ENCODE measurements at places on chromosomes 3 and 15.

DNA sequence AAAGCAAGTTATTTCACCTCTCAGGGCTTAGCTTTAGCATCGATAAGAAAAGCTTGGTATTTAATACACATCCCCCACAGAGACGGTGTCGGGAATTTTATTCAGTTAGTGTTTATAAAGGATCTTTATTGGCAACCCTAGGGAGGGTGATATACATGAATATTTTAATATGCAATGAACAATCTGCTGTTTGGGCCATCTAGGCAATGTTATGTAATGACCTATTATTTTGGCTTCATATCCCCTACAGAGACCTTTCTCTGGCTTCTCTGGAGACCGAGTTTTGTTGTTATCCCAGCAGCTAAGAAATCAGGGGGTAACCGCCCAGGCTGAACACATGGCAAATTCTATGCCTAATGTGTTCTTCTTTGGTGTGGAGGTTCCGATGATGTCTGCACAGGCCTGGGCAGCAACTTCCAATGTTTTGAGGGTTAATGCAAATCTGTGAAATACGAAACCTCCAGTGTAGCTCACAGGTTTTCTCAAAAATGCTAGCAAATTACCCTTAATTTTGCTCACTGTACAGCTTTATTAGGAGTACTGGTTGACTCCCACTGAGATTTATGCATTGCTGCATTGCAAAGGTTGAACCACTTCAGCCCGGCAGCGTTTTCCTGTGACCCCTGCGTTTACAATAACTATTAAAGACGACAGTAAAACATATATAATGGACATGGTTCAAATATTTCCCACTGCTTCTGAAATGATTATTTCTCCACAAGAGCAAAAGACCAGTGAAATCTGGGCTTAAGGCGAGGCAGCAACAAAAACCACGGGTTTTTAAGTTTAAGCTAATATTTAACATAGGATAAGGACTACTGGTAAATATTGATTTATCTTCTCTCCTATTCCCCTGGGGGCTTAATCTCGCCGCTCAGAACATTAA lies 298.3 kb upstream of the NR2E3 start:
- DNase-seq, result no peak

GRCh38 chr3:11323813-11324212 lies 51.6 kb downstream of the ATG7 start:
- DNase-seq, result no peak

- DNase-seq, result no peak
Measured at GRCh38 chr3:72229952-72230351, 445.0 kb upstream of the PROK2 start.

DNA sequence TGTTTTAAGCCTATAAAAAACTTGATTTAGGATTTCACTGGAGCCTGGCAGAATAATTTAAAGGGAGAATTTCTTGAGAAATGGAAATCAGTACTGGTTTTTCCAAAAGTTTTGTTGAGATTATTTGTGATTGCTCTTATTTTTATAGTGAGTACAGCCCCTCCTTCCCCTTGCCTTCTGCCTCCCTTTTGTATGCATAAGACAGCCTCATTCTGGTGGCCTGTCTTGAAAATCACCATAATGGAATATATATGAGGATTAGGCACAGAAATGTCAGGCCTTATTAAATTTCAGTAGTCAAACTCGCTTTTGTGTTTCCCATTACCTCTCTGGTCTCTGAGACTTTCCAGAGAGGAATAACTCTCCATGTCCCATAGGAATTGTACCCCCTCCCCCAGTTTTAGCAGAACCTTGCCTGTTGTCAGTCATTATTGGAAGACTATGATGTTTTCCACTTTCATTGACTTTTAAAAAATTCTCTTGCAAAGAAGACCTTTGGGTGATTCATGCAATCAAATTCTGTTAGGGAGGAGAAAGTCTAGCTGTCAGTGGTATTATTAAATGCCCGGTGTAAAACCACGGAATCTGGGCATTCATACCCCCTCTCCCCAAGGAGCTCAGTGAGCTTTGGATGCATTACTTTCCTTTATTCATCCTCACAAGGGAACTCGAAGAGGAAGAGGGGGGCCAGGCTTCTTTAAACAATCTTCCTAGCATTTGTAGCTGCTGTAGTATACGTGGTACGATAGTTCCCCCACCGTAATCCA lies 171.6 kb upstream of the TSC22D2 start:
- DNase-seq, result no peak

- DNase-seq, result no peak
Measured at GRCh38 chr3:18787441-18787840, 360.9 kb upstream of the KCNH8 start.

- DNase-seq, result no peak
Measured at GRCh38 chr15:29596266-29596665, 226.0 kb downstream of the TJP1 start.

GRCh38 chr3:110246796-110247376 lies 824.7 kb upstream of the NECTIN3 start:
- DNase-seq, result no peak

- DNase-seq, result no peak
Measured at GRCh38 chr3:176692199-176692965, 504.9 kb downstream of the TBL1XR1 start.

GRCh38 chr15:64844576-64845145 lies 2.9 kb downstream of the PLEKHO2 start:
- DNase-seq, result no peak

GRCh38 chr3:197298945-197299854 lies 788 bp upstream of the DLG1 start:
- peak; percentile 34 for DNase-seq

DNA sequence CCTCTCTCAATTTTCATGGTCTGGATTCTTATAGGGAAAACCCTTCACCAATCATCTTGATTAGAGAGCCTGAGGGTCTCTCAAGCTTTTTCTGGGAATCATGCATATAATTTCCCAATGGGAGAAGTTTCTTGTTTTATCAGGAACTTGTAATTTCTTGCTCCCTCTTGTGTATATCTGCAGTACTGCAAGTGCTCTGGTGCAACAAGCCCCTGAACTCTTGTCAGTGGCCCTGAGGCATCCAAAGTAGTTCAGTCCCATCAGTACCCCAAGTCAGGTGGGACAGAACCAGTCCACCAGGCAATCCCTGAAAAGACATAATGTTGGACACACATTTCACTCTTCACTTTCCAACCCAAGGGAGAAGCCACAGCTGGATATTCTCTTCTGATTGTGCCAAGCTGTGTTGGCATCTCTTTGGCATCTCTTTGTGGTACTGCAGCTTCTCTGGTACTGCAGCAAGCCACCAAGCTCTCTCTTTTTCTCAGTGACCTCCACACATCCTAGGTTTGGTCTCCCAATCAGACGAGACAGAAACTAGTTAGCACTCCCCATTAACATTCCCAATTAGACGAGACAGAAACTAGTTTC lies 214.5 kb downstream of the ZIC4 start:
- DNase-seq, result no peak

DNA sequence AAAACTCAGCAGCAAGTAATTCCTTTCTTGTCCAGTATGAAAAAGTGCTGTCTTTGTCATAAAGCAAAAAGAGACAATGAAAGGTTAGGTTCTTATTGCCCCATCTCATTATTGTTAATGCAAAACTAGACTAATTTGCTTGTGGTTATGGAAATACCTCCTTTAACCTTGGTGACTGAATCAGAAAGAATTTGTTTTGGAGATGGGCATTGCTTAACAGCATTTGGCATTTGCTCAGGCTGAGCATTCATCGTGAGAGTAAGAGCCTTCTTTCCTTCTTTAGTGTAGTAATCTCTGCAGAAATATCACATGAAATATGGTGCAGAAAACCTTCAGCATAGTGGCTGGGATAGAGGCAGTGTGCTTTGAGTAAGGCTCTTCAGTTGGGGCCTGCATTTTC lies 103.1 kb downstream of the CNTN6 start:
- DNase-seq, result no peak

All from activated naive CD4-positive, alpha-beta T cell treated with anti-CD3 and anti-CD28 coated beads, Interleukin-2, amount 50 U/mL, for 16 hours (primary cell).